ENCODE measurements at places on chromosomes 6 and 20.

DNA sequence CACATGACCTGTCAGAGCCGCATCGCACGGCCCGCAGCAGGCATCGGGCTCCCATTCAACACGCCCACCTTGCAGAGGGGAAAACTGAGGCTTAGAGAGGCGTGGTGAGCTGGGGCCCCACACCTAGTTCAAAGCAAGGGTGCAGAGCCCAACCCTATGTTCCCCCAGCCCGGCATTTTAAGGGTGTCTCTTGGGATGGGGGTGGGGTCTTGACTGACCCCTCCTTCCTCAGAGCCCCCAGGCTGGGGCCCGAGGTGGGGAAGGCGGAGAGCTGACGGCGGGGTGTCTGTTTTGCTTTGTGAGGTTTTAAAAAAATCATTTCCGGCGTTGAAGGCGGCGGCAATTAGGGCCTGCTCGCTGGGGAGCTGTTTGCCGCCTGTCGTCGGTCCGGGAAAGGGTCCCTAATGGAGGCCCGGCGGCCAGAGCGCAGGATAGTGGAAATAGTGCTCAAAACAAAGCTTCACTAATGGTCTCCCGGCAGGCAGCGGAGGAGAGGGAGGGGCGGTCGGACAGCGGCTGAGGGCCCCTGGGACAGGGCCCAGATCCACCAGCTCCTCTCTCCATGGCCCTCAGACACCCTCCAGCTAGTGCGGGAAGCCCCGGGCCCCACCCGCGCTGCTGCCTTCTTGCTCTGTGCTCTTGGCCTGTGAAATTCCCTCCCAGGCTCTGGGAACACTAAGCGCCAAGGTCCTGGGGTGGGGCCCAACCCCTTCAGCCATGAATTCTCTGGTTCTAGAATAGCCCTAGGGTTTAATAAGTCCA is 11.9 kb downstream of the VSTM2L start:
- DNase-seq = no peak

- DNase-seq = no peak
Measured at GRCh38 chr20:32285082-32285620, 7.7 kb downstream of the KIF3B start.

- DNase-seq = no peak
Measured at GRCh38 chr20:38883081-38883980, 42.9 kb upstream of the FAM83D start.

DNA sequence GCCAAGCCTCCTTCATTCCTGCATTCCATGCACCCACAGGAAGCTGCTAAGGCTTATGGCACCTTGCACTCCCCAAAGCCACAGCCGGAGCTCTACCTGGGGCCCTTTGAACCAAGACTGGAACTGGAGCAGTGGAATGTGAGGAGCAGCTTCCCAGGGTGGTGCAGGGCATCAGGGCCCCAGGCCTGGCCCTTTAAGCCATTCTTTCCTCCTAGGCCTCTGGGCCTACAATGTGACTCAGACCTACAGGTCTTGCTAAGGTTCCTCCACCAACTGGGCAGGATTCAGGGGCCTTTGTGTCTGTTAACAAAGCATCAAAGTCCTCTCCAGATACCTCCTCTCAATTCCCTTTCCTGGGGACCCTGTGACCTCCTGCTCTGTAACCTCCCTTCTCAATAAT is 36.2 kb downstream of the SF3B5 start:
- no peak for DNase-seq

GRCh38 chr6:25777856-25778649 is 23.5 kb downstream of the SLC17A4 start:
- DNase-seq = no peak

- DNase-seq = no peak
Measured at GRCh38 chr6:56806368-56806767, 148.5 kb upstream of the BEND6 start.

- no peak for DNase-seq
Measured at GRCh38 chr6:164417537-164418261, 891.7 kb downstream of the C6orf118 start.

- DNase-seq = no peak
Measured at GRCh38 chr20:57278457-57278856, 12.0 kb upstream of the BMP7 start.

- DNase-seq = peak; percentile 50
Measured at GRCh38 chr6:62150048-62150663, 135.9 kb downstream of the KHDRBS2 start.

GRCh38 chr6:16199804-16200203 is 38.6 kb upstream of the GMPR start:
- DNase-seq = no peak

DNA sequence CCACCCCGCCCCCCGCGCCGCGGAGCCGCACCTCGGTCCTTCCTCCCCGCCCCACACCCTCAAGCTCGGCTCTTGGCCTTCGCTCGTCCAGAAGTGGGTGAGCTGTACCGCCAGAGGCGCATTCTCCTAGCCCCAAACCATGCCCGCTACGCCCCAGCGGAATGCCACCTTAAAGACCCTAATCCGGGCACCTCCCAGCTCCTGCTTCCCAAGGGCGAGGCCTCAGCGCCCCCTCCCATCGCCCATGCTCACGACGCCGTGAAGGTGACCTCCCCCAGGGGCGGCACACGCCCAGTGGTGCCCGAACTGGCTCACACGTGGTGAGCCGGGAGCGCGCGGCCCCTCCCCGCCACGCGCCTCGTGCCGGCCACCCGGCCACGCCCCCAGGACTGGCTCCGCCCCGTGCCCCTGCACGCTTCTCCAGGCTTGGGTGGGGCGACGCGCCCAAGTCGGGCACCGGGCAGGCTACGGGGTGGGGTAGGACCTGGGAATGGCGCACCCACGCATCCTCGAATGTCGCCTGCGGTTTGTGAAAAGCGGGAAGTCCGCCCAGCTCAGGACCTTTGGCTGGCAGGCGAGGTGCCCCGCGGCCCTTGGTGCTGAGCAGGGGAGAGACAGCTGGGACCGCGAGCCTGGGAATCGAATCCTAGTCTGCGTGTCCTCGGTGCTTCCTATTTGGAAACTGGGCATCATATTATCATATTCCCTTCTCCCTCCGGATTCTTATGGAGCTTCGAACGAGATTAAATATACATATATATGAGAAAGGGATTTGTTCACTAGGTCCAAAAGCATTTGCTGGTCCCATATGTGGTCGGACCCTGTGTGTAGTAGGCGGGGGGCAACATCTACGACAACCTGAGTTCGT is 941 bp upstream of the SOX12 start:
- peak; percentile 86 for DNase-seq

GRCh38 chr6:117504478-117505144 is 22.1 kb downstream of the DCBLD1 start:
- DNase-seq = no peak

- no peak for DNase-seq
Measured at GRCh38 chr6:139336488-139336887, 38.0 kb downstream of the CITED2 start.

DNA sequence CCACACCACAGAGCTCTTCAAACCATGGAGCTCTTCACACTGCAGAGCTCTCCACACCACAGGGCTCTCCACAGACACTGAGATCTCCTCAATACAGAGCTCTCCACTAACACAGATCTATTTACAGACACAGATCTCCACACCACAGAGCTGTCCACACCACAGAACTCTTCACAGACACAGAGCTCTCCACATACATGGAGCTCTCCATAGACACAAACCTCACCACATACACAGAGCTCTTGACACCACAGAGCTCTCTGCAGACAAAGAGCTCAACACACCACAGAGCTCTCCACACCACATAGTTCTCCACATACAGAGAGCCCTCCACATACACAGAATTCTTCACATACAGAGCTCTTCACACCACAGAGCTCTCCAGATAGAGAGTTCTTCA is 53.0 kb downstream of the ERMARD start:
- no peak for DNase-seq

DNA sequence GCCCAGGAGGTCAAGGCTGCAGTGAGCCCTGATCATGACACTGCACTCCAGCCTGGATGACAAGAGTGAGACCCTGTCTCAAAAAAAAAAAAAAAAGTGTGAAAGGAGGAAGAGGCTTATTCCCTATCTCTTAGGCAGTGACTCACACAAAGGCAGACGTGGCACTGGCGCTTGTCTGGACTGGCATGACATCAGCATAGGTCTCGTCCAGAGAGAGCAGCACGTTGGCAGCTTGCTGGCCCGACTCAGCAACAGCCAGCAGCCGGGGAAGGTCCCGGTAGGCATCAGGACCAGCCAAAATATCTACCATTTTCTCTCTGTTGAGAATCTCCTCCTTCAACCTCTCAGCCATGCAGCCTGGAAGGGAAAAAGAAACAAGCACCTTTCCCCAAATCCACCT is 14.1 kb downstream of the CDK5RAP1 start:
- DNase-seq = peak; percentile 68

- peak; percentile 40 for DNase-seq
Measured at GRCh38 chr6:16316741-16317251, 78.4 kb downstream of the GMPR start.

DNA sequence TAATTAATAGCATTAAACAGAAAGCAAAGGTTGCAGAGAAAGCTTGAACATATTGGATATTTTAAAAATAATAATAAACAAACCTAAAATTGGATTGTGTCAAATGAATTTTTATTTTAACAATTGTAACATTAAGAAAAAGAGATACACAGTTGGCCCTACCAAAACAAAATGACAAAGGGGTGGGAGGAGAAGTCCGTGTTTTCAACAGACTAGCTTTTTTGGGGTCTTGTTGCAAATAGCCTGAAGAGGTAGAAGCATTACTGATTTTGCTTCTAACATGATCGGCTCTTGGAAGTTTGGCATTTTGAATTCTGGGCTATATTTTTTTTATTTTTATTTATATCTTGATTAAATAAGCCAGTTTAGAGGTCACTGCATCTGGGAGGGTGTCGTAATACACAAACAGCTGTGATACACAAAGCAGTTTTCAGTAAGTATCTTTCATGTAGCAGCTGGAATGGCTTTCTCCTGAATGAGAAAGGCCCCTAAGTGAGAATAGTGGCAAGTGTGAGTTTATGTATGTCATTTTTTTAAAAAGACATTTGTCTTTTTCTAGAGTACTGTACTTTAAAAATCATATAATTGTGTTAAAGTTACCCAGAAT is 85.5 kb upstream of the ZNF217 start:
- no peak for DNase-seq

DNA sequence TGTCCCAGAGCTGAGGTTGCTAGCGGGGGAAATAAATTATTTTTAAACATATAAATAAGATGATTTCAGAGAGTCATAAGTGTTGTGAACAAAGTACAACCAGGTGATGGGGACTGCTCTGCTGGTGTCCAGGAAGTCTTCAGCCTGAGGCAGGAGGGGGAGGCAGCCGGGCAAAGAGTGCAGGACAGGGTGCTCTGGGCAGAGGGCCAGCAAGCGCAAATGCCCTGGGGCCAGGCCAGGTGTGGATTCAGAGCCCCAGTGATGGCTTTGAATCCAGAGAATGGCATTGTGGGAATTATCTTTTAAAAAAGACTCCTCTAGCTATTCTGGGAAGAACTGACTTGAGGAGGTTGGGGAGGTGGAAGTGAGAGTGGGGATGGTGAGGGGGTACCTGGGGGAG is 1.6 kb downstream of the CLPSL1 start:
- no peak for DNase-seq

DNA sequence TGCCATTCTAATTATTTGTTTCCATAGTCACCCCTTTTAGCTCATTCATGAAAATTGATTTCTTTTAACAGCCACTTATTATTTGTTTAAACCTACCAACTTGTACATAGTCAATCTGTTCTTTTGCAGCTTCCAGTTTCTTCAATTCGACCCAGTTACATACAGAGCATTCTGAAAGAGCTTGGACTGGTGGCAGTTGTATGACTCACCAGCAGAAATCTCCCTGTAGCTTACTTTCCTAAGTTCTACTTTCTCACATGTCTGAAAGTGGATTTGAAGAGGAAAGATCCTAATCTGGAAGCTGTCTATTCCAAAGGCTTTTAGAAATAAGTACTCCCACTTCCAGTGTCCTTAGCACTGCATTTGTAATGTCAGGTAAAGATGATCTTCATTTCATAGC is 447.9 kb downstream of the HTR1B start:
- no peak for DNase-seq

- DNase-seq = no peak
Measured at GRCh38 chr6:157879873-157880254, 56.8 kb downstream of the SNX9 start.

DNA sequence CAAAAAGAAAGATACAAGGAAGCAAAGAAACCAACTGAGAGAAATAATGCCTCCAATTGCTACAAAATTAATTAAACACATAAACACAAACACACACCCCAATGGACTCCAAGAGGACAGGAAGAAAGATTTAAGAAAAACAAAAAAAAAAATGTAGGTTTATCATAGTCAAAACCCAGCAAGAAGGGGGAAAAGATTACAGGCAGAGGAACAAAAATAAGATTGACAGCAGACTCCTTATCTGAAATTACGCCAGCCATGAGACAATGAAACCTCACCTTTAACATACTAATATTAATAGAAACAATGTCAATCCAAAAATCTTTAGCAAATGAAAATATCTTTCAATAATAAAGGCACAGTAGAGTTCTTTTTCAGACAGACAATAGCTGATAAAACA is 155.8 kb downstream of the RNGTT start:
- DNase-seq = no peak

GRCh38 chr6:145244349-145245100 is 490.8 kb downstream of the EPM2A start:
- DNase-seq = no peak

- DNase-seq = no peak
Measured at GRCh38 chr6:21321531-21321930, 272.0 kb upstream of the SOX4 start.

DNA sequence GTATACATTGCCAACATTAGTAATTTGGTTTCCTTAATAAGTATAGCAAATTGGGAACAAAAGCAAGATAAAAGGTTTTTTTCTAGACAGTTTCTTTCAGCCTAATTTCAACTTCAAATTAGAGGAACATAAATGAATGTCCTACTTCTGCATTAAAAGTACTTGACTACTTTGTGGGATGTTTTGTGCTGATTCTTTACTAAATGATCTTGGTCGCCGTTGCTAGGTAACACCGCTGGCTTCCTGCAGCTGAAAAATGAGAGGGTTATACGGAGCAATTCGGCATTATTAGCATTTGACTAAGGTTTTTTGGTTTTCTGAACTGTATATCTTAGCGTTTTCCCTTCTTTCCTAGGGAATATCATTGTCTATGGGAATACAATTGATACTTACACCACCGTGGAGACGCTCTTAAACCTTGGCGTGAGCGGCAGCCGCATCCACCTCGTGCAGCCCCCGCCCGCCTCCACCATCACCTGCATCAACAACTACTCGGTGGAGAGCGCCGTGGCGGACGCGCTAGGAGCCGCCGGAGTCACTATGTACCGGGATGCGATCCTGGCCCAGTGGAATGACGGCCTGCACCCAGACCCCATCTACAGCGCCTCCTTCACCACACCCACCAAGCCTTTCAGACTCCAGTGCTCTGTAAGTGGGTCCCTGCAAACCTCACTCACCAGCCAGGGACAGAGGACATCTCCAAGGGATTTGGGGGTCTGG is 90.9 kb upstream of the INSM1 start:
- peak; percentile 60 for DNase-seq

- DNase-seq = no peak
Measured at GRCh38 chr6:43915208-43915869, 145.3 kb downstream of the VEGFA start.

- no peak for DNase-seq
Measured at GRCh38 chr20:50762435-50763220, 31.2 kb downstream of the PARD6B start.

Measured in inflammatory macrophage (primary cell).